ENCODE measurements at places on chromosomes 5 and 9. TPM values are rescaled to one million over a fixed set of nuclear protein-coding genes. Genes with fewer than 3 reads are reported as not detected.

Gene LRRTM2
- 0.54 TPM for total RNA-seq

Gene SLC4A9
- not detected for total RNA-seq

Gene PCDHB15
- total RNA-seq, result 1.6 TPM

Gene FOXD4
- 0.31 TPM for total RNA-seq

Gene IGFBPL1
- total RNA-seq, result 5.6 TPM

Gene PCDHGB4
- total RNA-seq, result 13.6 TPM

Gene LCN15
- not detected for total RNA-seq

Gene SLC6A3
- total RNA-seq, result 0.07 TPM

Gene MRPL36
- total RNA-seq, result 72.2 TPM

Gene GABRA1
- total RNA-seq, result 0.41 TPM

Gene SHC3
- 4.6 TPM for total RNA-seq

Gene IFNK
- not detected for total RNA-seq

Gene COL23A1
- 0.16 TPM for total RNA-seq

Gene KCTD16
- 5.5 TPM for total RNA-seq

Gene CDC25C
- total RNA-seq, result 1.6 TPM

Gene FAT2
- 0.14 TPM for total RNA-seq

Gene PRRT1B
- total RNA-seq, result not detected

Gene SLC34A1
- total RNA-seq, result not detected

Gene CERCAM
- 66.1 TPM for total RNA-seq

Gene PCDHB9
- total RNA-seq, result 3.6 TPM

Gene SPATA31A6
- total RNA-seq, result not detected

Gene TRIM14
- 37.6 TPM for total RNA-seq

Gene LRRC19
- total RNA-seq, result not detected

Gene DMRTA1
- 6.1 TPM for total RNA-seq

Gene DMRT3
- total RNA-seq, result not detected

Gene SPINK7
- not detected for total RNA-seq

Gene ARSK
- 9.0 TPM for total RNA-seq

Gene UGT3A2
- 0.86 TPM for total RNA-seq

Gene PRRC1
- 141 TPM for total RNA-seq

Gene PPP2R2B
- 2.4 TPM for total RNA-seq

Gene CRHBP
- 4.7 TPM for total RNA-seq

Gene SLC34A3
- total RNA-seq, result 0.09 TPM

Gene SAXO1
- total RNA-seq, result 0.10 TPM

Gene NR5A1
- 0.26 TPM for total RNA-seq

Gene MGAT4B
- 193 TPM for total RNA-seq

Gene PCDHA11
- total RNA-seq, result 5.8 TPM

Gene LHX6
- 0.53 TPM for total RNA-seq

Gene CDX1
- total RNA-seq, result 0.50 TPM

Gene REEP2
- total RNA-seq, result 16.0 TPM

Gene ACTL7B
- total RNA-seq, result not detected

Gene NAIP
- 5.1 TPM for total RNA-seq

Gene GARIN3
- not detected for total RNA-seq

Gene CDKN2B
- 306 TPM for total RNA-seq

Gene NDUFS4
- 82.2 TPM for total RNA-seq

Gene CCL27
- total RNA-seq, result not detected

Gene C9orf153
- not detected for total RNA-seq

Gene IL13
- not detected for total RNA-seq

Gene FOXI1
- not detected for total RNA-seq

Gene NEK6
- 55.7 TPM for total RNA-seq

Gene BARHL1
- total RNA-seq, result not detected

Gene CD72
- 1.8 TPM for total RNA-seq

Gene MYOZ3
- 5.5 TPM for total RNA-seq

Gene SELENOP
- 11.4 TPM for total RNA-seq

Gene UBLCP1
- total RNA-seq, result 29.9 TPM

Measured in astrocyte (in vitro differentiated cells and primary cell).